RCC 7860 (cell line): ENCODE measurements at places on chromosomes 1 and 21.

DNA sequence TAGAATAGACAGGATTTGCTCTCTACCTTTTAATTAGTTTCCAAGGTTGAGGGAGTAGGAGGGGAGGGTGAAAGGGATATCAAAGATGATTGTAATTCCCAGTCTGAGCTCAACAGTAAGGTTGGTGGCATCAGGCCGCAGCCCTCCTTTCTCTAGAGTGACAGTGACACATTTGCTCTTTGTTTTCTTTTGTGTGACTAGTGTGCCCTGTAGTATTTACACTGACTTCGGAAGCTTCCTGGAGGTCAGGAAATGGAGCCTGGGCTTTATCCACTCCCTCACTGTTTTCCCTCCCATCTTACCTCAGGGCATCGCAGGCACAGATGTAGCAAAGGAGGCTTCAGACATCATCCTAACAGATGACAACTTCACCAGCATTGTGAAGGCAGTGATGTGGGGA, 44.7 kb upstream of the LAX1 start:
- DNase-seq: no peak

GRCh38 chr1:10113501-10113900, 80.7 kb downstream of the UBE4B start:
- DNase-seq: no peak

- no peak for DNase-seq
These were observed 53.1 kb downstream of the NAV1 start for GRCh38 chr1:201591981-201592380.

DNA sequence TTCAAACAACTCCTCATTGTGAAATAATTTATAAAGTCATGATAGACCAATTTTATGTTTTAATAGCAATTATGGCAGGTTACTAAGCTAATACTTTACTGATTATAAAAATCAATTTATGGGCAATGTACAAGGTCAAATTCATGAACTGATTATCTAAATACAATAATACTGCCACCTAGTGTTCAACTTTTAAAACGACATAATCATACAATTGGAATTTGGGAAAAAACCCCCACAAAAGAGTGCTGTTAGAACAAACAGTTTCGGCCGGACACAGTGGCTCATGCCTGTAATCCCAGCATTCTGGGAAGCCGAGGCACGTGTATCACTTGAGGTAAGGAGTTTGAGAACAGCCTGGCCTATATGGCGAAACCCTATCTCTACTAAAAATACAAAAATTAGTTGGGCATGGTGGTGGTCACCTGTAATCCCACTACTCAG, 14.0 kb downstream of the GTF2B start:
- peak; percentile 35 for DNase-seq

DNA sequence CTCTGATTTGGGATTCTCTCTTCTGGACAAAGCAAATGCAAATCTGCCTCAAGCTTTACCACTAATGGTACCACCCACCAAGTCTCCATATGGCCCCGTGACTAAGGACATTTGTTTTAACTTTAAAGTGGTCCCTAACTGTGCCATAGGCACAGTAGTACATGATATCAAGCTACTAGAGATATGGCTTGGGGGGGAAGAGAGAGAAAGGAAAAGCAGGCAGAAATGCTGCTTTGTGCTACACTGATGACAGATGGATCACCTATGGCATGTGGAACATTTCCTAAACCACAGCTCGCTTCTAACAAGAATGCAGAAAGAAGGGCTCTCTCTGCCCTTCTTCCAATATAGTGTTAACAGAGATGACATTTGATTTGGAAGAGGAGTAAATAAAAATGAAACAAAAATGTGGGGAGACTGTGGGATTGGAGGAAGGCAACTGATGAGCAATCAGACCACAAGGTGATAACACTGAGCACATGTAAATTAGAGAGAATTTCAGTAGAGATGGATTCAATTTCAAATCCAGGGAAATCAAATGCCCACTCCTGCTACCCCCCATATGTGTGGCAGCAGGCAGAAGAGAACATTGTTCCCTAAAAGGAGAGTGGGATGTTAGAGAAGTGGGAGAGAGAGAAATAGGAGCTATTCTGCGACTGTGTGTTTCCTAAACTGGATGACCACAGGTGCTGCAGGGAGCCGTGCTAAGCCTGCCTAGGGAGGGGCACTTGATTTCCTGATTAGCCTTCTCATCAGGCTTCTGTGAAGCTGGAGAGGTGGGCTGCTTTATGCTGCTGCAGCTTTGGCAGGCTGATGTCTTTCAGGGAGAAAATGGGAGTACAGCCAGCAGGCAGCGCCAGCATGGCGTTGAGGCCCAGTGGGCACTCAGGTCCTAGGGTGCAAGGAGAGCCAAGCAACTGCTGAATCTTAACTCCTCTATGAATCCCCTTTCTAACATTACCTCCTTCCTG, 75.3 kb downstream of the ZNF648 start:
- no peak for DNase-seq

DNA sequence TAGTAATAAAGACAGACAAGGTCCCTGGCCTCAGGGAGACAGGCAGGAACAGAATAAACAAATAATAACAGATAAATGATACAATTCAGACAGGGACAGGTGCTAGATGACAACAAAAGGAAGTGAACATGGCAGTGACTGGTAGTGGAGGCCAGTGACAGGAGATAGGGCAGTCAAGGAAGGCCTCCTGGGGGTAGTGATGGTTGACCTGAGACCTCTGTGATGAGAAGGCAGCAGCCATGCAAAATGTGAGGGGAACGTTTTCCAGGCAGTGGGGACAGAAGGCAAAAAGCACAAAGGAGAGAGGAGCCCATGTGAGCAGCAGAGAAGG, 18.5 kb downstream of the OPTC start:
- DNase-seq: no peak

DNA sequence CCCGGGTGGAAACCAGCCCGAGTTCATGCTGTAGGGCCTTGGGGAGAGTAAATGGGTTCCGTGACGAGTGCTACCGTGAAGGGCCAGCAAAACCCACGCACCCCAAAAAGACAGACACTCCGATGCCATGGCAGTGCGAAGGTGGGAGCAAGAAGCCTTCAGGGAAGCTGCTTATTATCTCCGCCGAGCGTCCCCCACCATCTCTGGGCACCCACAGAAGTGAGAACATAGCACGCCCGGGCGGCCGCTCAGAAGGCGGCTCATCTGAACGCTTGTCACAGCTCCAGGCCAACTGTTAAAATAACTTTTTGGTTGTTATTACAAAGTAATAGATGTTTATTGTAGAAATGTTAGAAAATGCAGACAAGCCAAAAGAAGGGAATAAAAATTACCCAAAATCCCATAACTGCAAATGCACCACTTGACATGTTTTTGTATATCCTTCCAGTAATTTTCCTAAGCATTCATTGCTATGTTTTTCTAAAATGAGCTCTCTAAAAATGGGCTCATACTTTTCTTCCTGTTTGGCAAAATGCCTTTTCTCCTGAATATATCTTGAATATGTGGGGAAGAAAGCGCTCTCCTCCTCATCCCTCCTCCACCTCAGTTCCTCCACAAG, 234.9 kb downstream of the NPHP4 start:
- DNase-seq: no peak

GRCh38 chr1:190179817-190180216, 297.8 kb downstream of the BRINP3 start:
- peak; percentile 54 for DNase-seq

DNA sequence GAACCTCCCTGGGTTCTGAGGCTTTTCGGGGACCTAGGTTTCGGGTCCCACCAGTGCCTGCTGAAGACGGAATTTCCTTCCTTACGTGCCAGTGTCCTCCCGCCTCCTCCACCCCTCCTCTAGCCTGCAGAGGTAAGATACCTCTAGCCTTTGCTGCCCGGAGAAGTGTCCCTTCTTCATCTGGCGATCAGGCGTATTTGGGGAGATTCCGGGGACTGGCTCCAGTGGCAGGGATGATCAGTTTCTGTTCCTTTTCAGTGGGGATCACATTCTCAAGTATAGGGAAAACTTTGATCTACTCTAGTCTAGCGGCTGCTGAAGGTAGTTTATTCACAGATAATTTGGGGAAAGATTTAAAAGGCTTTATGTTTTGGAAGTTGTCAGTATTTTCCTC, 674 bp downstream of the CEP350 start:
- DNase-seq: no peak

GRCh38 chr1:197920414-197921117, 3.4 kb downstream of the LHX9 start:
- DNase-seq: no peak

DNA sequence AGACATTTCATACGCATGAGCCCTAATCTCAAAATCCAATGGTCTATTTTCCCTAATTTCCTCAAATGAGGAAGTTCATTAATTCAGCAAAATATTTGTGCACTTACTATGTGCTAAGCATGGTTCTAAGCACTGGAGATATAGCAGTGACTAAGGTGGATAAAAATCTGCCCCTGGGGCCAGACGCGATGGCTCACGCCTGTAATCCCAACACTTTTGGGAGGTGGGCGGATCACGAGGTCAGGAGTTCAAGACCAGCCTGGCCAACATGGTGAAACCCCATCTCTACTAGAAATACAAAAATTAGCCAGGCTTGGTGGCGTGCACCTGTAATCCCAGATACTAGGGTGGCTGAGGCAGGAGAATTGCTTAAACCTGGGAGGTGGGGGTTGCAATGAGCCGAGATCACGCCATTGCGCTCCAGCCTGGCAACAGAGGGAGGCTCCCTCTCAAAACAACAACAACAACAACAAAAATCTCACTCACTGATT, 4.3 kb upstream of the MIIP start:
- DNase-seq: no peak

DNA sequence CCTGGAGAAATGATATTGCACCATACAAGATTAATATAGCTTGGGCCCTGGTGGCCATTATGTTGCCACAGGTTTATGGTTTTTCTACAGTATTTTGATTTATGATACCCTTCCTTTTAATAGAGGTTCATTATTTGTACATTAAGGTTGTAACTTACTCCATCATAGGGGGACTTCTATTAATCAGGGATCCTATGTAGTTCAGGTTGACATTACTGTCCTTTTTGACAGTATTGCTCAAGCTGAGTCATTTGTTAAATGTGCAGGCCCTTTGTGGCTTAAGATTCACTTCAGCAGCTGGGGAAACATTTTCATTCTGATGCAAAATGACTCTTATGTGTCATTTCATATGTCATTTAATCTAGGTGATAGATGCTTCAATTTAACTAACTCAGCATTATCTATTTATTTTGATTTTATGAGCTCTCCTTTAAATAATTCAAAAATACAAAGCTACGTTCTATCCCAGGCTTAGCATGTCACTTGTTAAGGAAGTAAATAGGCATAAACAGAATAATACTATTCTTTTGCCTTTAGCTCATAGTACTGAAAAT, 686.9 kb upstream of the NCAM2 start:
- DNase-seq: no peak

DNA sequence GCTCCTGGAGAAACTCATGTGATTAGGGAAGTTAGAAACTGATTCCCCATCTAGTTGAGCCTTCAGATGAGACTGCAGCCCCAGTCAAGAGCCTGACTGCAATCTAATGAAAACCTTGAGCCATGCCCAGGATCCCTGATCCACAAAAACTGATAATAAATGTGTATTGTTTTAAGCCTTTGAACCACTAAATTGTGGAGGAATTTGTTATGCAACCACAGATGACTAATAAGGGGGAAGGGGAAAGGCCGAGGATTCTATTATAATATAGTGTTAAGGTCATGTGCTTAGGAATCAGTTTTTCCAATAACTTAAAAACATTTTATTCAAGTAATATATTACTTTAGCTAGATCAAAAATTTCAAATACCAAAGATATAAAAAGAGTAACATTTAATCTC, 52.8 kb upstream of the USP25 start:
- DNase-seq: no peak

- DNase-seq: no peak
These were observed 14.1 kb upstream of the TNR start for GRCh38 chr1:175757381-175758015.

GRCh38 chr21:42566524-42567213, 53.0 kb downstream of the SLC37A1 start:
- DNase-seq: no peak

DNA sequence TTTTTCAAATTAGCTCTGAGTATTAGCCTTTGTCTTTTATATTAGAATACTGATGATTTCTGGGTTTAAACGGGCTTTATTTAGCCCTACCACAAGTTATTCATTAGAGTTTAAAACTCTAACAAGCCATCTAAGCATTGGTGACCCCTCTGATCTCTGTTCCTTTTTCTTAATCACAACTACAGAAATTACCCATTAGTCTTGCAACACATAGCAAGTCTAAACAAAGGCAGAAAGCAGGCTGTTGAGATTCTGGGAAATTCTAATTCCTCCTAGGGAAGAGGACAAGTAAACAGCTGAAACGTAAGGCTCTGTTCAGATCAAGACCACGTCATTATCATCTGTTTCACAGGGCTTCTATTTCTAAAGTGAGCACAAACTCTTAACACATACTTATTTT, 491.2 kb upstream of the ZRANB2 start:
- DNase-seq: no peak

DNA sequence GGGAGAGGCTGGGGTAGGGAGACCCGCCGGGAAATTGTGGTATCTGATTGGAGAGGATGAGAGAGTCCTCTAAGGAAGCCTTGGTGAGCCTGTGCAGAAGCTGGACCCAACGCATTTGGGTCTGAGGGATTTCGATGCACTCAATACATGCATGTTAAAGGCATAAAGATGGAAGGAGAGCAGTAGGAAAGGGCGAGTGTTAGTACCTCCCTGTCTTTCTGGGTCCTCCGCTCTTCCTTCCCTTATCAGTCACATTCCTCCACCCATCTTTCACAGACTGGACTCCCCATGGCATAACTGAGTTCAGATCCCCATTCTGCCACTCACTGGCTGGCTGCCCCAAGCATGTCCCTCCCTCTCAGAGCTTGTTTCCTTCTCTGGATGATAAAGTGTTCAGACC, 7.3 kb downstream of the RGS16 start:
- DNase-seq: no peak

DNA sequence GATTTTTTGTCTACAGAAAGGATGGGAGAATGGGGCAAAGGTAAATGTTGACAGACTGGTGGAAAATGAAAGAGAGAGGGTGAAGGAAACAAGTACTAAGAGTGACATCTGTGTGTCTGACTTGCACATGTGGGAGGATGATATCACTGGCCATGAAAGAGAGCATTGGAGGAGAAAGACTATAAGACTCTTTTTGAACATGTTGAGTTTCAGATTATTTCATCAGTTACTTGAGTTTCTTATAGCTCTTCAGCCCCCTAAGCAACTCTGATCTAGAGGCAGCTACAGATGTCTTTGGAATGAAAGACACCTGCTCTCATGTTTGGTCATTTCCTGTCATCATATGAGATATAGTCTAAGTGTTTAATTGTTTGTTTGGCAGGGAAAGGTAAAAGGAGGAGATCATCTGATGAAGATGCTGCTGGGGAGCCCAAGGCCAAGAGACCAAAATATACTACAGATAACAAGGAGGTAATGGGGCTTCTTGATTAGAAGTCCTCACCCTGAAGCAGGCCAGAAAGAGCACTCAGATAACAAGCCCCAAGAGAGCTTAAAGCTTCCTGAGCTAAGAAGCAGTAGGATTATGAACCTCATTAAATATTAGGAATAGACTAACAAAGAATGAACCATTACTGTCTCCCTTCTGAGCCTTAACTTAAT, 4.5 kb downstream of the POLR3C start:
- DNase-seq: no peak
